ENCODE measurements at places on chromosomes 2 and 18.

- no peak for DNase-seq
These were observed 7.8 kb upstream of the GIGYF2 start for GRCh38 chr2:232689152-232689910.

- DNase-seq: no peak
These were observed 130.1 kb downstream of the OLA1 start for GRCh38 chr2:174117951-174118930.

DNA sequence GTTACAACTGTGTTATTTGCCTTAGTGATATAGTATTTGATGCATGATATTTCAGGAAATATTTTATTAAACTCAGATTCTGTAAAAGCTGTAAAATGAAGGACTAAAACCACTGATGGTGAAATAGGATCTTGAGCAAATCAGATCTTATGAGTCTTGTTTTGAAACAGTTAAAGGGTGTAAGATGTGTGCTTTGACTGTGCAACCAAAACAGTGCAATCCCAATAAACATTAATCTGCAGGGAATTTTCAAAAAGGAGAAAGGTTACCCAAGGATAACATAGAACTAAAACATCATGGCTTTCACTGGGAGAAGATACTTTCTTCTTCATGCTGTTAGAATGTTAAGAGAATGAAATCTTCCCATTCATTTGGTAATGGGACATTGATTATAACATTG is 378.7 kb downstream of the PARD3B start:
- DNase-seq: no peak

GRCh38 chr2:232418466-232419244 is 12.0 kb downstream of the ALPG start:
- no peak for DNase-seq

DNA sequence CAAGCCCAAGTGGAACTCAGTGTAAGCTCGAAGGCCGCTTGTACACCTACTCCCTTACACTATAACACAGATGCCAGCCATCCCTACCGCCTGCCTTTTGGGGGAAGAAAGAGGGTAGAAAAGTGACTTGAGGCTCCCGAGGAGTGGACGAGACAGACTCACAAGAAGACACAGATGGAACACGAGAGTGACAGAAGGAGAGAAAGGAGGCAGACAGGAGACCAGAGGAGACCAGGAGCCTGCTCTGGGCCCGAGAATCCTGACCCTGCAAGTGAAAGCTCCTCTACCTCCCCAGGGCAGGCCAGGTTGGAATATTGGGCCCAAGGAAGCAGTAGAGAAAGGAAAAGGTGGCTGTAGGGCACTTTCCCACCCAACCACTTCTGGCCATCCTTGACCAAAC is 23.4 kb upstream of the TNS1 start:
- DNase-seq: no peak

- no peak for DNase-seq
These were observed 79.0 kb downstream of the HDAC4 start for GRCh38 chr2:239321596-239322415.

GRCh38 chr2:223601018-223601417 is 1.1 kb downstream of the SCG2 start:
- DNase-seq: peak; percentile 40

DNA sequence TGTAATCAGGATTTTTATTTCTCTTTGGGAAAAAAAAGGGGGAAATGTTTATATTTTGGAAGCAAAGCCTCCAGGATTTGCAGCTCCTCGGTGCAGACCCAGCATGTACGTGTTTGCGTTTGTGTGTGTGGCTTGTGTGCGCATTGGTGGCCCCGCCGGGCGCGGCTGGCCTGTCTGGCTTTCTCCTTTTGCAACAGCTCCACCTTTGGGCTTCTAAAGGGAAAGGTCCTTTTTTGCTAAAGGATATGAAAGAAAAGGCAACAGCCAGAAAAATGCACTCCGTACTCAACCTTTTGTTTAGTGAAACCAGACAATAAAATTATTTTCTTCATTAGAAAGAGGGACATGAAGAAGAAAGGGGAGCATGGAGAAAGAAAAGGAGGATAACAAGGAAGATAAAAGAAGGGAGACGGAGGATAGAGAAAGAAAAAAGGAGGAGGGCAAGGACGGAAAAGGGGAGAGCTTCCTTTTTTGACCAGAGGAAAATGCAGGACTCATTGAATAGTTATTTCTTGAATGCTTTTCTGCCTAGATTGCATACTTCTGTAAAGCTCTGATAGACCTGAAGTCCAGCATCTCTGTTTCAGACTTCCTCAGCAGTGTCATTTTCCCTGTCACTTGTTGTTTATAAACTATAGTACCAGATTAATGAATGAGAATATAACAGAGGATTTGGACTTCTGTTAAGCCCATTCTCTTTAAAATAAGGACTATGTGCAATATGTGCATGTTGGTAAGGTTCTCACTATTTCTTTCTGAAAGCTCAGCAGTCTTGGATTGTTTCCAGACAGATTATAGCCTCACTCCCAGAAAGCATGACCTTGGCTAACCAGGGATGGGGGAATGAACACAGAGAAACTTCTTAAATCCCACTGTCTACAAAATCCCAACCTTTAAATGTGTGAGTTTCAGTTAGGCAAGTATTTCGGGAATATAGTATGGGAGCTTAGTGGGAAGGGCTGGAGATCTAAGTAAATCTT is 563.1 kb upstream of the PIK3C3 start:
- DNase-seq: peak; percentile 14

GRCh38 chr18:47728921-47729320 is 201.5 kb downstream of the SMAD2 start:
- DNase-seq: no peak

GRCh38 chr2:231573096-231573495 is 19.6 kb upstream of the TEX44 start:
- DNase-seq: no peak

DNA sequence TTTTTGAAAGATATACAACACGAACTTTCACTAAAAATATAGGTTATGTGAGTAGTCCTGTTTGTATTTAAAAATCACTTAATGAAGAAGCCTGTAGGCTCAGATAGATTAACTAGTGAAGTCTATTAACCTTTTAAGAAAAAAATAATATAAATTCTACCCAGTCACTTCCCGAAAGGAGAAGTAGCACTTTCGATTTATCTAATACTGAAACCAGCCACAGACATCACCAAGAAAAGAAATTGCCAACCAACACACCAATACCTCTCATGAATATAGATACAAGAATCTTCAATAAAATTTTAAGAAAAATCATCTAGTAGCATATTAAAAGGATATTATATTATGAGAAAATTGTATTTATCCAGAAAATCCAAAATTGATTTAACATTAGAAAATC is 160.5 kb downstream of the GALNT13 start:
- no peak for DNase-seq

GRCh38 chr2:112902816-112903215 is 8.1 kb upstream of the IL37 start:
- DNase-seq: no peak

- no peak for DNase-seq
These were observed 15.0 kb upstream of the STK17B start for GRCh38 chr2:196186266-196186980.

DNA sequence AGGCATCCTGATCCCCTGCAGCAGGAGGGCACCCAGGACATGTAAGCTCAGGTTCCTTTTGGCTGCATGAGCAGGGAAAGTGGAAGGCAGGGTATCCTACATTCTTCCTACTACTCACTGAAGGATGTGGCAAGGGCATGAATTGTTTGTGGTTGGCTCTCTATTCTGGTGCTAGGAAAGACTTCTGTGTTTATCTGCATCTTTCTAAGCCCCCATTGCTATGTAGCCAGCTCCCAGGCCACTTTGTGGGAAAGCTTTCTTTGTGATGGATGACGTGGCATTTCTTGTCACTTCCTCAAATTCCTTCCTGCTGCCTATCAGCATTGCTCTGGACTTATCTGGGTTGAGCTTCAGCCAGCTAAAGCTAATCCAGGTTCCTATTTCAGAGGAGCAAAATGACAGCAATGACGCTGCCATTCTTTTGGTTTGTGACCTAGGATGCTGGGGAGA is 46.2 kb downstream of the MEIS1 start:
- DNase-seq: no peak

DNA sequence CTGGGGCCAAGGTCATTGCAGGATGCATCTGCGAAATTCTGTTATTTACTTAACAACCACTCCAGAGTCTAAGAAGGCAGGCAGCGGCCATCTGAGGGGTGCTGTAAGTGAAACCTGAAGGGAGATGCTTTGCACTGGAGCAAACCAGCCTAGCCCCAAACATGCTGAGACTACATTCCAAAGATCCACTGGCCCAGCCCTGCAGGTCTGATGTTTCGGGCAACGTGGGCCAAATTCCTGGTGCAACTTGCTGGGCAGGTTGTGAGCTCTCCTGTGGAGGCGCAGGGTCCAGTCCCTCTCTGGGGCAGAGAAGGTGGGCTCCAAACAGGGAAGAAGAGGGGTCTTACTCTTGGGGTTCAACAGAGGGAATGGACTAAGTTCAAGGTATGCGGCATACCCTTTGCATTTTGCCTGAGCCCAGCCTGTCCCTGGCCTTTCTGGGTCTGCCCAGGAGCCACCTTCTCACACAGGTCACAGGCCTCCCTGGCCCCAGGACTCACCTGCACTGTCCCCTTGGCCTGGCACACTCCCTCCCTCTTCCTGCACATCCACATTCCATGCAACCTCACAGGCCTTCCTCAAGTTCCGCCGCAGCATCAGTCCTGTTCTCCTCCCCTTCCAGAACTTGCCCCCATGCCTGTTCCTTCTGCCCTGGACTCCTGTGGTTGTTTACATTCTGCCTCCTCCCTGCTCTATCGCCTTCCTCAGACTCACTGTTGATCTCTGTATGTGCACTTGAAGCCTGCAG is 5.1 kb upstream of the MAL start:
- no peak for DNase-seq

- no peak for DNase-seq
These were observed 1.3 kb downstream of the HDAC4 start for GRCh38 chr2:239399433-239399920.

DNA sequence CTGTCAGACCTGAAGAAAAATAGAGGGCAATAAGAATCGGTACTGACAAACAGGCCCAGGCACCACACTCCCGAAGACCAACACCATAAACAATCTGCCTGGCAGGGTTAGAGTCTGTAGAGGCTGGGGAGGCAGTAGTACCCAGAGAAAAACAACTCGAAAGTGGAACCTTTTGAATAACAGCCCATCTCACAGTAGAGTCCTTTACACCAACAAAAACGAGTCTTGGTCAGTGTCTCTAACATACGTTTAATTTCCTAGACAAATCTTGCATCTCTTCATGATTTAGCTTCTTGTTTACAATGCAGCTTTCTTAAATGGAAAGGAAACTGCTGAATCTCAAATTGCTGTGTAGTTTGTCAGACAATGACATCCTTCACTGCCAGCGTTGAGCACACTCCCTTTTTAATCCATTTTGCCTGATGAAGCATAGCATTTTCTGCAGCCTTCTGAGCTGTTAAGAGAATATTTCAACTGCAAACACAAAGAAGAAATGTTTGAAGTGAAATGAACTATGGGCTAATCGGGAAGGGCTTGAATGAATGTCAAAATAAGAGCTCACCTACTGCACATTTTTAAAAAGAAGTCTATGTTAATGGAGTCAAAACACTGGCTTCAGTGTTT is 73.1 kb upstream of the DSG1 start:
- DNase-seq: no peak

DNA sequence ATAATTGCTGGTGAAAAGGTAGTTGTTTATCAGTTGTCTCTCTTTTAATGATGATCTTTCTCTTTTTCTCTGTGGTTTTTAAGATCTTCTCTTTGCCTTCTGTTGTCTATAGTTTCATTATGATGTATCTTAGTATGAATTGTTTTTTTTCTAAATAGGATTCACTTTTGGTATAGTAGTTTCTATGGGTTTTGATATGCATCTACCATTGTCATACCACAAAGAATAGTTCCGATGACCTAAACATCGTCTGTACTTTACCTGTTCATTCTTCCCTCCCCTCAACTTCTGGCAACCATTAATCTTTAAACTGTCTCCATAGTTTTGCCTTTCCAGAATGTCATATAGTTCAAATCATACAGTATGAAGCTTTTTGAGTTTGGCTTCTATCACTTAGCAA is 19.6 kb downstream of the RDH14 start:
- no peak for DNase-seq

GRCh38 chr2:74368499-74368898 is 11.6 kb downstream of the DCTN1 start:
- no peak for DNase-seq

- no peak for DNase-seq
These were observed 38.1 kb upstream of the DAPL1 start for GRCh38 chr2:158756976-158757375.

DNA sequence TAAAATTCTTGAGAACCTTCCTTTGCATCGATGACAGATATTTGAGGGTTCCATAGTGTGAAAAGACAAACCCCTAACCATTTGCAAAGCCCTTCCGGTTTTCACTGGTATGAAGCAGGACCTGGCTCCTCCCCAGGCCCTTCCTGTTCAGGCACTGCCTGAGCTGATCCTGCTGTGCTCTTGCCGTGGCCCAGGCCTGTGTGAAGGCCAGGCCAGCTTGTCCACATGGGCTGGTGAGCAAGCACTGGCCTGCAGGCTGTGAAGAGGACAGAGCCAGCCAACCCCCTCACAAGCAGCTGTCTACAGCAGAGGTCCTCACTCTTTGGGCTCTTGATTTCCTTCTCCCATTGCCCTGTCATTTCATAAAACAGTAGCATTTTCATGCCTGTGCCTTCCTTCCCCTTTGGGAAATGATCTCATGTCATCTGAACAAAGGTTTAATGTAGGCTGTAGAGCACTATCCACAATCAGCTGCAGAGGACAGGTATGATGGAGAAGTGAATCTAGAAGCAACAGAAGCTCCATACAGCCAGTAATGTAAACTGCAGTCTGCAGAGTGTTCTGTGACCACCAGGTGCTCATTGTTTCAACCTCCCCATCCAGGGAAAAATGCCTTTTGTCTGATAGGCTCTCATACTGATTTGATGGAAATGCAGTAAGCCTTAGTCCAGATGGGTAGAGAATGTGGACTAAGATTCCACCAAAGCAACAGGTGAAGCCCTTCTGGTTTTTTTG is 19.8 kb downstream of the MPHOSPH10 start:
- DNase-seq: no peak

- no peak for DNase-seq
These were observed 353.9 kb downstream of the CDH2 start for GRCh38 chr18:27823053-27823452.

DNA sequence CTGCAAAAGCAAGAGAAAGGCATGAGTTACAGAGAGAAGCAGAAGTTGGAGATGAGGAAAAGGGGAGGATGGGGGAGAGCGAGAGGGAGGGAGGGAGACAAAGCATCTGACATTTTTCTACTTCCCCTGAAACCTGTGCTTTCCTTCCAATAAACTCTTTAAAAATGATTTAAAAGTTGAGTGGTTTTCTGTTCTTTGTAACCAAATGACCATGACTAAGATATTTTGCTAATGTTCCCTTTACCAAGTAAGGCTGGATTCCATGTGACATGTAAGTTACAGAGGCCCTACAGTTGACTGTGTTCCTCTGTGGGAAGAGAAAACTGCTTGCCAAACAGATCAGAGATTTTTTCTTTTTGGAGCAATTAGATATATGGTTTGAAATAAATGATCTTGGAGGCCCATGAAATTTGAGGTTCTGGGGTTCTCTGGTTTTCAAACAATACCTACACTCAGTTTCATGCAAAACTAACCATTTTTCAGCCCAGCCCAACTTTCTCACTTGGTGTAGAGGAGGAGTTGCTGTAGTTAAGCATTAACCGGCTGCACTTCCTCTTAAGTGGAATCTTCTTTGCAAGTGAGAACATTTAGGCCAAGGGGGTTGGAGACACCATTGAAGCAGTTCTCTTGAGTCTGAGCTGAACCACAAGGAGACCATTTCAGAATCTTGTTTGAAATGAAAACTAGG is 34.5 kb downstream of the INSIG2 start:
- DNase-seq: no peak

- peak; percentile 27 for DNase-seq
These were observed 47.0 kb downstream of the SERTAD2 start for GRCh38 chr2:64606479-64607363.

Measured in C1 segment of cervical spinal cord (tissue), 14 donors.